Activated CD4-positive, alpha-beta memory T cell treated with anti-CD3 and anti-CD28 coated beads for 36 hours (primary cell): ENCODE measurements at places on chromosomes 6 and 20.

- no peaks in the 10 kb centered on the region for H3K36me3 ChIP-seq
- no peaks in the 10 kb centered on the region for H3K27me3 ChIP-seq
- peaks cover 19% of the 10 kb centered on the region for H3K4me1 ChIP-seq
- peak overlapping the region; percentile 23 for H3K27ac ChIP-seq
- peak overlapping the region; percentile 78 for H3K4me3 ChIP-seq
These were observed 671 bp downstream of the BPHL start for GRCh38 chr6:3119040-3119723.

GRCh38 chr6:144214622-144215401 lies 64.5 kb downstream of the STX11 start:
- peak overlapping the region; percentile 93 for H3K27ac ChIP-seq
- H3K4me1 ChIP-seq: peaks cover 38% of the 10 kb centered on the region
- H3K4me3 ChIP-seq: peak overlapping the region; percentile 85
- peaks cover 4% of the 10 kb centered on the region for H3K36me3 ChIP-seq

DNA sequence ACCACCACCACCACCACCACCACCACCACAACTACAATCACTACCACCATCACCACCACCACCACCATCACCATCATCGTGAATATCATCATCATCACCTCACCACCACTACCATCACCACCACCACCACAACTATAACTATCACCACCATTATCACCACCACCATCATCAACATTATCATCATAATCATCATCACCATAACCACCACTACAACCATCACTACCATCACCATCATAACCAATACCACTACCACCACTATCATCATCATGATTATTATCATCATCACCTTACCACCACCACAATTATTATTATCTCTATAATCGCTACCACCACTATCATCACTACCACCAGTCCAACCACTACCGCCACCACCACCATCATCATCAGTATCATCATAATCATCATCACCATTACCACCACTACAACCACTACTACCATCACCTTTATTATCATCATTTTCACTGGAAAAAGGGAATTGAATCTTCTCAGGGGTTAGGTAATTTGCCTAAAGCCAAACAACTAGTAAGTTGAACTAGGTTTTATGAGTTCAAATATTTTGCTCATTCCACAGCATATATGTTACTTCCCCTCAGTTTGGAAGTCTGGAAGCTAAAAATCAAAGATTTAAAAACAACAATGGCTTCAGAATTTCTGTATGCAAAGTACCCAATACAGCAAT lies 8.3 kb downstream of the RIPOR2 start:
- H3K27me3 ChIP-seq: peaks cover 2% of the 10 kb centered on the region
- peak overlapping the region; percentile 58 for H3K4me3 ChIP-seq
- peak overlapping the region; percentile 97 for H3K27ac ChIP-seq

DNA sequence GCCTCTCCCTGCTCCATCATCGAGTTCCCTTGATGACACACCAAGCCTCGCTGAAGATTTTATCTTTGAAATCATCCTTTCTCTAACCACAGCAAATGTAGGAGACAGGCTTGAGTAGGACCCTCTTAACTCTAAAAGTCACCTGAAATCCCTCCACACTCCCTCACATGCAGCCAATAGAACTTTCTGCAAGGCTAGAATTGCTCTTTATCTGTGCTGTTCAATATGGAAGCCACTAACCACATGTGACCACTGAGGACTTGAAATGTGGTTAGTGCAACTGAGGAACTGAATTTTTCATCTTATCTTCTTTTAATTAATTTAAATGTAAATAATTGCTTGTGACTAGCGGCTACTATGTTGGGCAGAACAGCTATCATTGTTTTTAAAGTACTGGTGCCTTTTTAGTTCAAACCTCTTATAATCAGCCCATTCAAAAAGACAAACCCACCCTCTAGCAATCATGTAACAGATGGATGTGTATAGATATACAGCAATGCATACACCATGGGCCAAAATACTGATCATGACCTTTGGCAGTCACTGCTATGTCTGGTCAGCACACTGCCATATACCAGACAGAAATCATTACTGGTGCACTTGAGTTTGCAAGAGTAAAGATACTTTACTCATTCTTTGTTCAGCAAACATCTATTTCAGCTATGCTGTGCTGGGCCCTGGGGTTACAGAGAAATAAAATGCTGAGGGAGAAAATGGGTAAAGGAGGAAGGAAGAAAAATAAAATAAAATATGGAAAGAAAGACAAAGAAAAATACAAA lies 50.0 kb downstream of the GFOD1 start:
- no peak overlapping the region for H3K27ac ChIP-seq
- no peak overlapping the region for H3K4me3 ChIP-seq
- no peak for DNase-seq
- peaks cover 30% of the 10 kb centered on the region for H3K4me1 ChIP-seq
- H3K27me3 ChIP-seq: no peaks in the 10 kb centered on the region

- H3K36me3 ChIP-seq: peaks cover 24% of the 10 kb centered on the region
- no peak overlapping the region for H3K27ac ChIP-seq
- no peak for DNase-seq
- no peak overlapping the region for H3K4me3 ChIP-seq
These were observed 54.3 kb downstream of the PGM3 start for GRCh38 chr6:83138758-83139157.
